Bronchial epithelial cell (primary cell): ENCODE measurements at places on chromosomes 5 and 9. TPM values are rescaled to one million over a fixed set of nuclear protein-coding genes. Genes with fewer than 3 reads are reported as not detected.
A peak's percentile ranks its signal among the peaks of the same experiment; 100 is the strongest.

Gene HSPB3
- not detected in 2 replicates for total RNA-seq

Gene TMOD1
- not detected in 2 replicates for total RNA-seq

Gene LRRC8A
- 259 and 329 TPM in 2 replicates for total RNA-seq

DNA sequence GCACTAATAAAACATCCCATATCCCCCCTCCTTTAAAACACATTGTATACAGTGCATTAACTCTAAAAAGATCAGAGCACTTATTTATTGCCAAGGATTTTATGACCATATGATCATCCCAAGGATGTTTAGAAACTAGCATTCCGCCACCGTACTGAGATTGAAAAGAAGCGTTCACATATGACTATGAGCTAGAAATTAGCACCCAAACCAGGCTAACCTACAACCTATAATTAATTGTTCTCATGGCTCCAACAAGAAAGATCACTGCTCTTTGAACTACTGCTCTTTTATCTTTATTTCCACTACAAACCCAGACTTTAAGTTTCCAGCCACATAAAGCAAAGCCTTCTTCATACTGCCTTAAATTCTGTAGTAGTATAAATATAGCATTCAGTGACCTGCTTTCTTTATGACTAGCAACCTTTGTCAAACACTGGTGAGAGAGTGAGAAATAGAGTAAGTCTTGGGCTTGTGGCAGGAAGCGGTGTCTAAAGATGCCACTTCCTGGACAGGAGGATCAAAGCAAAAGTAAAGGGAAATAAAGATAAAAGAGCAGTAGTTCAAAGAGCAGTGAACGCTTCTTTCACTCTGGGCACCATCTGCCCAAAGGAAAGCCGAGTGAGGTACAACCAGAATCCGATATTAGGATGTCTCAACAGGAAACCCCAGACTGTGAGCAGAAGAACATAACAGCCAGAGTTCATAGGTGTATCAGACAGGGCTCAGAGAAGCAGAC, 151.1 kb upstream of the ERCC6L2 start:
- DNase-seq = no peak

DNA sequence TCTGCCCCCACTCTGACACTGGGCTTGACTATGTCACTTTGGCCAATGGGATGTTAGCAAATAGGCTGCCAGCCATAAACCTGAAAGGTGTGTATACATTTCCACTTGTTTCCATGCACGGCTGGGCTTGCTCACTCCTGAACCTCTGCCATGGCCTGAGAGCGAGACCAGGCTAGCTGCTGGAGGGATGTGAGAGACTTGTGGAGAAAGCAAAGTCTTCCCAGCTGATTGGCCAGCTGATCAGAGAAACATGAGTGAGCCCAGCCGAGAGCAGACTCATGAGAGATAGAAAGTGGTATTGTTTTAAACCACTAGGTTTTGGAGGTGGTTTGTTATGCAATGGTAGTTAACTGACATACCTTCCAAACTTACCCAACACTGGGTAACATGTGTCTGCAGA, 13.9 kb downstream of the FAM193B start:
- peak; percentile 91 for DNase-seq

DNA sequence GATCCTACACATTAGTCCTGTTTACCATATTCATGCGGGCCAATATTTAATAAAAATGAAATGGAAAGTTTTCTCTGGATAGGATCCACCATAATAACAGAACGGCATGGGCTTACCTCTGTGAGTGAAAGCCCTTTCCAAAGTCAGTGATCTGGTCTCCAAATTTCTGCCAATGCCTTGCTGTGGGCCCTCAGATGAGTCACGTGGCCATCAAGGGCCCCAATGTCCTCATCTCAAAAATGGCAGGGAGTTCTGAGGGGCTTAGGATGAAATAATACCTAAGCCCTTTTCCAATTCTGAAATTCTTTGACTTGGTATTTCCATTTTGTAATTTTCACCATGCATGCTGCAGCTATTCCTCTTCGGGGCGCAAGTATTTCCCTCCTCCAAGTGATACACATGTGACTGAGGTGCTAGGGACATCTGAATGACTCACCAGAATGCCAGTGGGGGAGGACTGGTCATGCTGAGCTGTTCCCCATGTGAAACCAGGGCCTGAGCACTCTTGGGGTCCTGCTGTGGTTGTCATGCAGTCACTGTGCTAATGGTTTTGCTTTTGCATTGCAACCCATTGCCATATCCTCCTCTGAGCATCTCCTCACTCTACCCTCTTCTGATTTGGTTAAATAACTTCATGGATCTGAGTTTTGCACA, 35.0 kb downstream of the ITK start:
- DNase-seq = no peak

GRCh38 chr9:2958219-2958618, 114.3 kb upstream of the PUM3 start:
- no peak for DNase-seq

DNA sequence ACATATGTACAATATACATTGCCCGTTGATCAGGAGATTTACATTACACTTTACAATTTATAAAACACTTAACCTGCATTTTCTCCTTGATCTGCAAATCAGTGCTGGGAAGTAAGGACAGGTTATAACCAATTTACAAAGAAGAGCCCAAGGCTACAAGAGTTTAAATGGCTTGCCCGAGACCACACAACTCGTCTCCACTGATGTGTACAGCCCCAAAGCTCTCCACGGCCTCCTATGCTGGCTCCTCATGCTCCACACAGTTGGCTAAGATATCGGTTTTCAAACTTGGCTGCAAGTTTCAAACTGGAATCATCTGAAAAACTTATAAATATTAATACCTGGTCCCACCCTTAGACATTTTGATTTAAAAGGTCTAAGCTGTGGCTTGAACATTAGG, 10.3 kb downstream of the ACTL7B start:
- no peak for DNase-seq

DNA sequence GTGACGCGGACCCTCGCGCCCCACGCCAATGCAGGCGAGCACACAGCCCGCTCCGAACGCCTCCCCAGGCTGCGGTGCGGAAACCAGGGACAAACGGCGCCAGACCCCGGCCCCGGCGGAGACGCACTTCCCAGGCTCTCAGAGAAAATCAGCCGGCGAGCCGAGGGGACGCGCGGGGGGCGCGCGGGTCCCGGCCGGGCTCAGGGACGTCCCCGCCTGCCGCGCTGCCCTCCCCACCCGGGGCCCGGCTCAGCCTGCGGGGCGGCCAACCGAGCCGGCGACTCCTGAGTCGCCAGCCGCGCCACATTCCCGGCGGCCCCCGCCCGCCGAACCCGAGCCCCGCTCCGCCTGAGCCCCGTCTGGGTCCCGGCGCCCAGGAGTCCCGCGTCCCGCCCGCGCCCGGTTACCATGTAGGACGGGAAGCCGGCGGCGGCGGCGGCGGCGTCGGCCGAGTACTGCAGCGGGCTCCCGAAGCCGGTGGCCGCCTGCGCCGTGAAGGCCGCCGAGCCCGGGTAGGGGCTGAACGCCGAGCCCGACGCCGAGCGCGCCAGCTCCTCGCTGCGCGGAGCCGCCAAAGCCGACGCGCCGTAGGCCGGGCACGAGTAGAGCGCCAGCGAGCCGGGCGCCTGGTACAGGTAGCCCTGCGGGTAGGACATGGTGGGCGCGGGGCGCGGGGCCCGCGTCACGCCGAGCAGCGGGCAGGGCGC, 566 bp downstream of the IRX2 start:
- DNase-seq = no peak

GRCh38 chr9:17862101-17862500, 283.2 kb downstream of the SH3GL2 start:
- DNase-seq = no peak

DNA sequence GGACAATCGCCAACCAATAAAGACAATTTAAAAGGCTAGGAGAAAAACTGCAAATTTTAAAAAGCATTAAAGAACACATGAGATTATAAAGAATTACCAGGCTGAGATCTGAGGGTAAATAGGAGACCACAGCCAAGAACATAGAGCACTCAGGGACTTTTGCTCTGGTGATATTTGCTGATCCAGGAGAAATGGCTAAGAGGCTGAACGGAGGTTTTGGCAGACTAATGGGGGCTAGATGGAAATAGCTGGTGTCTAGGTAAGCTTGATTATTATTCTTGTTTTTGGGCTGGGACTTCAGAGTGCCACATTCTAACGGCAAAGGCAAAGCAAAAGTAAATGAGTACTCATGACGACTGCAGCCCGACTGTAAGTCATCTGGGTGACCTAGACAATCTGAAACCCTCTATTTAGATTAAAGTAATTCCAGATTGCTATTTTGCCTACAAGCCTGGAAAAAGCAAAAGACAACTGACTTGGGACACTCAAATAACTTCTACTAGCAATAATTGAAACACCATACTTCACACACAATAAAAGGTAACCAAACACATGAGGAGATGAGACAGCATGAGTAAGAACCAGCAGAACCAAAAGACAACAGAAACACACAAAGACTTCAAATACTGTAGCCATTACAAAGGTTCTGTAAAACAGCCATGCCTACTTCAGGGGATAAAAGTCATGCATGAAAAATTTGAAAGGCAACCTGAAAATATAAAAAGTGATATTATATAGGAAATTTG, 68.8 kb downstream of the JAKMIP2 start:
- DNase-seq = no peak

DNA sequence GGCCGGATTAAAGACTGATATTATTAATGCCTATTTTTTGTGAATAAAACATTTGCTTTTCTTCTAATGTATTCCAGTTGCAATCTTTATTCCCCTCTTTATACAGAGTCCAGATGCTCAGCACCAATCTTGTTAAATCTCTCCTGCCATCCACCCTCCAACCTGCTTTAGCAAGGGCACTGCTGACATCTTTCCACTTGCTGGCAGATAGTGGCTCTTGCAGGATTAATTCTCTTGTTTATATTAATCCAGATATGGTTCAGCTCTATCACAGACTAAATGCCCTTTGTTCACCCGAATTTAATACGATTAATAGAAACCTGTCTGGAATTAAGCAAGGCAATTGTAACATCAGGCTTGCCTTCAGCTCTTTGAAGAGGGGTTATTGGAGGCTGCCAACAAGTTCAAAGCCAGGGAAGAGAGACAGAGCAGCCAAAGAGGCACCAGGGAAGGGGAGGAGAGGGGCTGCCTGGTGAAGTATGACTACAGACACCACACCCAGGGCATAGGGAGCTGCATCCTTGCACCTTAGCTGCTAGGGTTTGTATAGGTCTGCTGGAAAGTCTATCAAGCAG, 236.2 kb downstream of the SAXO1 start:
- DNase-seq = no peak

DNA sequence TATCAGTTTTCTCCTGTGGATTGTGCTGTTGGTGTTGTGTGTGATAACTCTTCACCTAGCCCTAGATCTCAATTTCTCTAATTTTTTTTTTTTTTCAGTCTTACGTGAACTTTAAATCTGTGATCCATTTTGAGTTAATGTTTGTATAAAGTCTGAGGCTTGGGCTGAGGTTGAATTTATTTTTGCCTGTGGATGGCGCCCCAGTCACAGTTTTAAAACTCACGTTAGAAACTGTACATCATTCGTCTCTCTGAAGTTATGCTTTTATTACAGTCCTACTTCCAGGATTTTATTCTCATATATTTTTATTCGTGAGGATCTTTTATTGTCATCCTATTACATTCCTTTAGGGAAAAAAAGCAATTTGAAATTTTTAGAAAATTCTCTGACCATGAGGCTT, 103.1 kb downstream of the EHMT1 start:
- no peak for DNase-seq

- no peak for DNase-seq
Observed at GRCh38 chr5:41182666-41183065, 30.7 kb downstream of the C6 start.

DNA sequence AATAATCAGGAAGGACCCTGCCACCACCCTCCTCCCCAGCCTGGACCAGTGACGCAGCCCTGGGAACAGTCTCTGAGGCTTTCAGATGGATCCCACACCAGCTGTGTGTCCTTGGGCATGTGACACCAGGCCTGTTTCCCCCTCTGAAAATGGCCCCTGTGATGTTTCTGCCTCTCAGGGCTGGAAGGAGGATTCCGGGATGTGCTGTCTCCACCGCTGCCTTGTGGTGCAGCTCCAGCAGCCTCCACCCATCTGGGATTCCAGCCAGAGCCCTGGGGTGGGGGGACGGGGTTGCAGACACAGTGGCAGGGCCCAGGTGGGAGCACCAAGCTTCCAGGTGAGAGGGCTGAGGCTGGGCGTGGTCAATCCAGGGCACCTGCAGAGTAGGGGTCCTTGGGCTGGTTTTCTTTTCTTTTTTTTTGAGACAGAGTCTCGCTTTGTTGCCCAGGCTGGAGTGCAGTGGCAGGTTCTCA, 179.7 kb upstream of the IER5L start:
- DNase-seq = no peak

- no peak for DNase-seq
Observed at GRCh38 chr9:97387936-97388684, 23.8 kb upstream of the TDRD7 start.

DNA sequence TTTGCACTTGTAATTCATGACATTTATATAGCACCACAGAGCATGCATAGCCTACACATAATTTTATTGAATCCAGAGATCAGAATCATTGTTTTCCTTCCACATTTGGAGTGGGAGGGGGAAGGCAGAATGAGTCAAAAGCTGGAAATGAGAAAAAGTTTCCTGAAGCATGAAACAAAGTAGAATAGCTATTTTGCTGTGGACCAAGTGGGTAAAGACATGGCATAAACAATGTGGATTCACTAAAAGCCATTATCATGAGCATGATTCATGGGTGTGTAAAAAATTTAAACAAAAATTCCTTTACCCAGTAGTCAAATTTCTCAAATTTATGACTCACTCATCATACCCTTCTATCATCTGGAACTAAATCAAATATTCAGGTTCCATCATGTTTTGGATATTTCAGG, 97.9 kb downstream of the YIPF5 start:
- DNase-seq = peak; percentile 86

DNA sequence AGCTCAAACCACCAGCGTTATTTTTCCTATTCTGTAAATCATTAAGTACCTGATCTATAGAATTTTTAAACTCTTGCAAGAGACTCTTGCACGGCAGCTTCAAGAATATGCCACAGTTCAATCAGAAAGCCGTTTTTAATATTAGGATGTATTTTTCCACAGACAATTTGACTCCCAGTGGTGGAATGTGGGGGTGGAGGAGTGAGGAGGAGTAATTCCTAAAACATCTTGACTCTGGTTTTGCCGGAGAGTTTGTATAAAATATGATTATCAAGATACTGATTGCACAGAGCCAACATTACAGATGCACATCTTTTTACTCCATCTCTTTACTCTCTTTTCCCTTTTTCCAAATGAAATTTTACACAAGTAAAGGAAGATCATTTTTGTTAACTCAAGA, 288.3 kb downstream of the ENC1 start:
- DNase-seq = no peak
